RWPE2 (cell line): ENCODE measurements at places on chromosomes 6 and 20.

GRCh38 chr6:80179695-80180094, 73.2 kb downstream of the BCKDHB start:
- H3K4me1 ChIP-seq: peaks cover 33% of the 10 kb centered on the region
- no peaks in the 10 kb centered on the region for H3K27me3 ChIP-seq

- H3K27ac ChIP-seq: peak overlapping the region; percentile 49
- no peaks in the 10 kb centered on the region for H3K36me3 ChIP-seq
- H3K4me3 ChIP-seq: no peak overlapping the region
- DNase-seq: no peak
- H3K4me1 ChIP-seq: peaks cover 10% of the 10 kb centered on the region
- no peaks in the 10 kb centered on the region for H3K27me3 ChIP-seq
Observed at GRCh38 chr6:11277275-11278206, 45.1 kb upstream of the NEDD9 start.

- no peaks in the 10 kb centered on the region for H3K36me3 ChIP-seq
- H3K27me3 ChIP-seq: no peaks in the 10 kb centered on the region
- no peaks in the 10 kb centered on the region for H3K4me1 ChIP-seq
- no peak overlapping the region for H3K27ac ChIP-seq
Observed at GRCh38 chr20:62824476-62825332, 7.9 kb downstream of the COL9A3 start.

GRCh38 chr20:17490501-17490900, 40.7 kb downstream of the BFSP1 start:
- no peaks in the 10 kb centered on the region for H3K36me3 ChIP-seq
- no peaks in the 10 kb centered on the region for H3K4me1 ChIP-seq
- no peak overlapping the region for H3K27ac ChIP-seq

- peaks cover 3% of the 10 kb centered on the region for H3K27me3 ChIP-seq
- no peak for DNase-seq
- H3K27ac ChIP-seq: no peak overlapping the region
- H3K36me3 ChIP-seq: no peaks in the 10 kb centered on the region
- H3K4me3 ChIP-seq: no peak overlapping the region
Observed at GRCh38 chr20:24798930-24799705, 150.0 kb upstream of the CST7 start.

- H3K27ac ChIP-seq: no peak overlapping the region
- peaks cover 24% of the 10 kb centered on the region for H3K27me3 ChIP-seq
- H3K4me1 ChIP-seq: no peaks in the 10 kb centered on the region
Observed at GRCh38 chr20:22226849-22227700, 357.3 kb downstream of the FOXA2 start.

DNA sequence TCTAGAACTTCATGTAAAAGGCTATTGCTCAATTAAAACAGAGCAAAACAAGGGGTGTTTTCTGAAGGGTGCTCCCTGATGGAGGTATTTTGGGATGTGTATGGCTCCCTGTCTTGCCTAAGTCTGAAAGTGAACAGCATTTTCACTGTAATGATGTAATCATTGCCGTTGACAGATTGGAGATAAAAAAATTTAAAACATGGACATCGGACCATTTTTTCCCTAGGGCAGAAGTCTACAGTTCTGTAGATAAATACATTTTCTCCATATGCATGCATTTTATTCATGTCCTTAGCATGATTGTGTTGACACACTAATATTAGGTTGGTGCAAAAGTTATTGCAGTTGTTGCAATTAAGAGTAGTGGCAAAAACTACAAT, 85.1 kb upstream of the ATXN1 start:
- no peak for DNase-seq
- no peaks in the 10 kb centered on the region for H3K27me3 ChIP-seq

DNA sequence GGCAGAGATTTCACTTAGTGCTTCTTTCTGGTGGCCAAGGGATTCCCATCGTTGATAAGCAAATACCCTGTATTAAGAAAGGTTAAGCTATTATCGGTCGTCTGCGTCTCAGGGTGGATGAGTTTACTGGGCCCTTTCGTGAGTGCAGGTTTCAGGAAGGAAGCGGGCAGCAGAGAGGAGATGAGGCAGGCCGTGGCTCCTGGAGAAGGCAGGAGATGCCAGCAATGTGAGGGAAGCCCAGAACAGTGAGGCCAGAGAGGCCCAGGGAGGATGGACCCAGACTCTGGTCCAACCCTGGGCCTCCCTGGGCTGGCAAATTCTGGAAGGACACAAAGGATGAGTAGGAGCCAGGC, 11.2 kb downstream of the TFEB start:
- peaks cover 20% of the 10 kb centered on the region for H3K4me1 ChIP-seq
- no peaks in the 10 kb centered on the region for H3K36me3 ChIP-seq
- no peak overlapping the region for H3K4me3 ChIP-seq
- no peaks in the 10 kb centered on the region for H3K27me3 ChIP-seq
- peak overlapping the region; percentile 59 for H3K27ac ChIP-seq

DNA sequence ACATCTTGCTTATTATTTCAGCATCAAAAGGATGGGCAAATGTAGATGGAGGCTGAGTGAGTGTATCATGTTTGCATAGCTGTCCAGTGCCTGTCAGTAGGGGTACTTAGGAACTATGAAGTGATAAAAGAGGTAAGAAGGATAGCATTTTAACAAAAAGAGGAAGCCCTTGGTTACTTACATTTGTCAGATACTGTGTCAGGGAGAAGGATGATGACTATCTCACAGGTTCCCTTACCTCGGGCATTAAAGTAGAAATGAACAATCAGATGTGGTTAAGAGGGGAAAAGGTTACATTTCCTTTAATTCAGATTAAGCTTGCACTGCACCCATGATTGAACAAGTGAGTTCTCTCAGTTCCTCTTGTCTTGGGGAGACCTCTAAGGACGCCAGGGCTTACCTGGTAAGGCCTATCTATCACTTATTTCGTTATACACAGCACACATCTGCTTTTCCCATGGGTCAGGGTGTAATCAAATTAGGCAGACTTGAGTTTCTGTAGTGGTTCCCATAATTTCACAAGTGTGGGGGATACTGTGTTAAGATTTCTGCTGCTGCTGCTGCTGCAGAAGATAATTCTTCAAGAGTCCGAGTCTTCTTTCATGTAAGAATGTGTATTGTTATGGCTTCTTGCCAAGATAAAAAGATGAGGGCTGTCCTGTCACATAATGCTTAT, 4.5 kb downstream of the FOXO3 start:
- peaks cover 31% of the 10 kb centered on the region for H3K4me1 ChIP-seq
- no peaks in the 10 kb centered on the region for H3K27me3 ChIP-seq
- no peak overlapping the region for H3K4me3 ChIP-seq
- peak overlapping the region; percentile 88 for H3K27ac ChIP-seq
- DNase-seq: no peak
- H3K36me3 ChIP-seq: peaks cover 57% of the 10 kb centered on the region

- H3K27ac ChIP-seq: no peak overlapping the region
- no peak for DNase-seq
- H3K36me3 ChIP-seq: peaks cover 95% of the 10 kb centered on the region
Observed at GRCh38 chr20:34435589-34435988, 72.5 kb downstream of the ITCH start.

DNA sequence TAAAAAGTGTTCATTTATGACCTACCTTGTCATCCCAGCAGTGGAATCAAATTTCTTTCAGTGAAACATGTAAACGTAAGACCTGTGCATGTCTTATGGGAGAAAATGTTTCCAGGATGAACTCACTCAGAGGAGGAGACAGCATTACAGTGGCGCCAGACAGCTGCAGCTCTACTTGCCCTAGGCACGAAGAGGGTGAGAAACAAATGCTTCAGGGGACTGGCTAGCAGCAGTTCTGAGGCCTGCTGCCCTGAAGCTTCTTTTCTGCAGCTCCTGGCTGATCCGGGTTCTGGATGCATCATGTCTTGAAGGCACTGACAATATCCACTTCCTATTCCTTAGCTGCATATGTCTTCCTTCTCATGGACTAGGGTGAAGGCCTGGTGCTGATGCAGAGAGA, 120.2 kb downstream of the QRSL1 start:
- H3K27me3 ChIP-seq: no peaks in the 10 kb centered on the region
- H3K27ac ChIP-seq: peak overlapping the region; percentile 97
- H3K36me3 ChIP-seq: no peaks in the 10 kb centered on the region
- no peak overlapping the region for H3K4me3 ChIP-seq

- no peaks in the 10 kb centered on the region for H3K36me3 ChIP-seq
- no peak for DNase-seq
- H3K4me1 ChIP-seq: no peaks in the 10 kb centered on the region
Observed at GRCh38 chr6:109036574-109037294, 57.9 kb downstream of the SESN1 start.

- no peaks in the 10 kb centered on the region for H3K36me3 ChIP-seq
- no peak overlapping the region for H3K4me3 ChIP-seq
- peak; percentile 77 for DNase-seq
- H3K27me3 ChIP-seq: peaks cover 2% of the 10 kb centered on the region
Observed at GRCh38 chr20:62734326-62734725, 25.7 kb downstream of the NTSR1 start.

DNA sequence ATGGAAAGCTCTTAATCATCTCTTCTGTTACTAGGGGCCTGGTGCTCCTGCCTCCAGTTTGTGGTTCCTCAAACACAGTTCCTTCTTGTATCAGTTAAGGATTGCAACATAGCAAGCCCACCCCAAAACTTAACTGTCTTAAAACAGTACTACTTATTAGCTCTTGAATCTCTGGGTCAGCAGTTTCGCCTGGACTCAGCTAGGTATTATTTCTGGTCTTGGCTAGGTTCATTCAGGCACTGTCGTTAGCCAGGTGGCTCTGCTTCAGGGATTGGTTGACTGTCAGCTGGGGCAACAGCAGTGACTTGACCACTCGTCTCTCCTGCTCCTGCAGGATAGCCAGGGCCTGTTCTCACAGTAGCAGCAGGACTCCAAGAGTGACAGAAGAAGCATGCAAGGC, 30.0 kb upstream of the RALY start:
- no peaks in the 10 kb centered on the region for H3K36me3 ChIP-seq
- peaks cover 2% of the 10 kb centered on the region for H3K4me1 ChIP-seq
- no peaks in the 10 kb centered on the region for H3K27me3 ChIP-seq
- H3K27ac ChIP-seq: no peak overlapping the region

- H3K4me1 ChIP-seq: peaks cover 4% of the 10 kb centered on the region
- no peak for DNase-seq
- H3K36me3 ChIP-seq: no peaks in the 10 kb centered on the region
- H3K4me3 ChIP-seq: no peak overlapping the region
Observed at GRCh38 chr6:163774485-163774884, 360.0 kb downstream of the QKI start.

DNA sequence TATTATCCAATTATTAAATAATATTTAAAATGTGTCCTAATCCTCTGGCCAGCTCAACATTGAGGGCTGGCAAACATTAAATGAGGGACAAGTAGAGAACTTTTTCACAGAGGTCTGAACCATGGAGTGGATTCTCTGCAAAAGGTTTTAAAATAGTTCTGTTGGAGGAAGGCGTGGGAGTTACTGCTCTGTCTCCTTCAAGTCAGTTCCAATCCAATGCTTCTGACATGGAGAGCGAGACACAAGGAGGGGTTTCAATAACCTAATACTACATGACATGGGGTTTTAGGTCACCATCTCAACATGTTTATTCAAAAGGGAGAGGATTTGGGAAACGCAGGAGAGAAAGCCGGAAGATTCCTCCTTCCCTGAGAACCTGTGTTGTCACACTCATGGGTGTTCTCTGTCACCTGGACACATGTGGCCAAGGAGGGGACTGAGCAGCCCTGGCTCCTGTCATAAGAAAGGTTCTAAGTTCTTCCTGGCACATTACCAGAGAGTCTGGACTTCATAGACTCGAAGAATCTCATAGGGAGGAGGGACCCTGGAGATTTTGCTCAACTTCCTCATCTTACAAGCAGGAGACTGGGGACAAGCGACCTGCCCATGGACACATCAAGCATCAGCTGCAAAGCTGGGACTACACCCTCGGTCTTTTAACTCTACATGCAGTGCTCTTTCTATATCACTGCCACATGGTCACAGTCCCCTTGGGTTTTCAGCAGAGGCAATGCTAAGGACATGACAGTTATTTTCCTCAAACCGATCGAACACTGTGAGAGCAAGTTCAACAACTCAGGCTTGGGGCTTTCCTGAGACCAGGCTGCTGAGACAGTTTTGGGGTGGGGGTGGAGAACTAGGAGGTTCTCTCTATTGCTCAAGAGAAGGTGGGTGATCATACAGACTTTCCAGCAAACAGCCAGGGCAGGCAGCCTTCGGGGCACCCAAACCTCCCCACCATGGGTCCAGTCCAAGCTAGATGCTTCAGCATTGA, 38.6 kb downstream of the PRDM1 start:
- H3K27me3 ChIP-seq: no peaks in the 10 kb centered on the region
- H3K36me3 ChIP-seq: no peaks in the 10 kb centered on the region
- DNase-seq: no peak
- no peak overlapping the region for H3K27ac ChIP-seq
- peaks cover 8% of the 10 kb centered on the region for H3K4me1 ChIP-seq
- H3K4me3 ChIP-seq: no peak overlapping the region

- H3K4me3 ChIP-seq: no peak overlapping the region
- no peak overlapping the region for H3K27ac ChIP-seq
- no peaks in the 10 kb centered on the region for H3K4me1 ChIP-seq
- DNase-seq: no peak
Observed at GRCh38 chr6:34871853-34872252, 16.0 kb downstream of the TAF11 start.

- H3K27me3 ChIP-seq: no peaks in the 10 kb centered on the region
- no peak overlapping the region for H3K27ac ChIP-seq
- no peaks in the 10 kb centered on the region for H3K36me3 ChIP-seq
- no peak for DNase-seq
- peaks cover 14% of the 10 kb centered on the region for H3K4me1 ChIP-seq
Observed at GRCh38 chr6:109292420-109292819, 89.8 kb downstream of the CD164 start.

DNA sequence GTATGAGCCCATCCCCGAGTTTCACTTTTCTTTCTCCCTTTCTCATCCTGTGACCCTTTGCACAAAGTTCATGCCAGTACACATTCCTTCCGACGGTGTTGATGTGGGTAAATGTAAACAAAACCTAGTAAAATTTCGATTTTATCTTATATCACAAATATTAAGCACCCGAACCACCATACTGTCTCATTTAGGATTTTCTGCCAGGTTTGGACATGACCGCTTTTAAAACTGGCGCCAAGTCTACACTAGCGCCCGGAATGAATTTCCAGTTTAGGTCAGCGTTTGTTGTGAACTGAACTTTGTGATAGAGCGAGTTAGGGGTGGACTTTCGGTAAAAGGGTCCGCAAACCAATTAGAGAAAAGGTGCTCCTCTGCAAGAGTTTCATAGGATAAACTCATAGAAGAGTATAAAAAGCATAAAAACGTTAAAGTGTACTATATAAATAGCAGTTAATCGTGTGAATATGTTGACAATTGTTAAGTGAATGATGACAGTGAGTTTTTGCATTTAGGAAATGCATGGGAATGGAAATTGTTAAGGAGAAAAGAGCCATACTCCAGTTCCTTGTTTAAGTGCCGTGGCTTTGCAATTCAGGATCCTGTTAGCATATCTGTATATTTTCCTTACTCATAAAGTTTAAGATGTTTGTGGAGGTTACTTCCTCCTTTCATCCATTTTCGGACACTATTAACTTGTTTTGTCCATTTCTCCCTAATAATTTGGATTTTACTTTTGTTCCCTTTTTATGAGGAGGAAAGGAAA, 937 bp downstream of the AKAP7 start:
- peaks cover 3% of the 10 kb centered on the region for H3K4me1 ChIP-seq
- peak overlapping the region; percentile 75 for H3K4me3 ChIP-seq
- H3K27ac ChIP-seq: peak overlapping the region; percentile 39
- no peaks in the 10 kb centered on the region for H3K27me3 ChIP-seq

GRCh38 chr20:25279403-25279802, 31.5 kb downstream of the PYGB start:
- H3K4me3 ChIP-seq: no peak overlapping the region
- no peak overlapping the region for H3K27ac ChIP-seq
- DNase-seq: no peak
- no peaks in the 10 kb centered on the region for H3K27me3 ChIP-seq
- peaks cover 82% of the 10 kb centered on the region for H3K36me3 ChIP-seq
- H3K4me1 ChIP-seq: no peaks in the 10 kb centered on the region
